Motor neuron (in vitro differentiated cells): ENCODE measurements at places on chromosomes 13 and 19. TPM values are rescaled to one million over a fixed set of nuclear protein-coding genes. Genes with fewer than 3 reads are reported as not detected.

DNASE2 gene
- total RNA-seq, result 17.4 and 19.5 TPM in 2 replicates

IGSF23 gene
- not detected in 2 replicates for total RNA-seq

ZNF296 gene
- total RNA-seq, result 0.65 and 0.69 TPM in 2 replicates

KCTD15 gene
- total RNA-seq, result 29.8 and 30.0 TPM in 2 replicates

CYP2A7 gene
- 0.37 TPM in 1 of 2 replicates, not detected in the other for total RNA-seq

KDELR1 gene
- total RNA-seq, result 84.2 and 90.4 TPM in 2 replicates

KEAP1 gene
- total RNA-seq, result 60.9 and 65.2 TPM in 2 replicates

CGB2 gene
- not detected in 2 replicates for total RNA-seq

DIRAS1 gene
- total RNA-seq, result 14.5 and 17.5 TPM in 2 replicates

ZNF486 gene
- 1.3 and 1.8 TPM in 2 replicates for total RNA-seq

TMEM238 gene
- not detected in 2 replicates for total RNA-seq

TIMM50 gene
- total RNA-seq, result 92.4 and 104 TPM in 2 replicates

LGALS14 gene
- not detected in 2 replicates for total RNA-seq

ZNF726 gene
- 2.3 and 2.4 TPM in 2 replicates for total RNA-seq

DENND1C gene
- total RNA-seq, result 0.87 TPM in 1 of 2 replicates, not detected in the other

CLDND2 gene
- total RNA-seq, result 2.5 and 4.1 TPM in 2 replicates

ZNF813 gene
- 3.5 and 3.7 TPM in 2 replicates for total RNA-seq

KANK3 gene
- total RNA-seq, result 2.5 and 3.4 TPM in 2 replicates

ADGRE3 gene
- not detected in 2 replicates for total RNA-seq

RETN gene
- total RNA-seq, result not detected in 2 replicates

HRC gene
- 19.4 and 22.9 TPM in 2 replicates for total RNA-seq

ONECUT3 gene
- 0.50 and 0.78 TPM in 2 replicates for total RNA-seq

INSL3 gene
- total RNA-seq, result 0.68 and 1.6 TPM in 2 replicates

THAP8 gene
- total RNA-seq, result 6.2 TPM in 2 replicates

LRP3 gene
- 21.4 and 27.7 TPM in 2 replicates for total RNA-seq

HS6ST3 gene
- total RNA-seq, result 10.2 and 10.5 TPM in 2 replicates

ZNF546 gene
- 3.7 and 4.3 TPM in 2 replicates for total RNA-seq

CYP4F22 gene
- not detected in 2 replicates for total RNA-seq

CCDC194 gene
- 0.23 TPM in 1 of 2 replicates, not detected in the other for total RNA-seq

PSG7 gene
- 0.18 TPM in 1 of 2 replicates, not detected in the other for total RNA-seq

RNASEH2A gene
- 19.0 and 20.1 TPM in 2 replicates for total RNA-seq

TTC9B gene
- 0.46 and 0.59 TPM in 2 replicates for total RNA-seq

ZNF805 gene
- total RNA-seq, result 11.7 and 12.9 TPM in 2 replicates

TSKS gene
- 0.69 TPM in 1 of 2 replicates, not detected in the other for total RNA-seq

STARD13 gene
- 38.6 and 43.9 TPM in 2 replicates for total RNA-seq

NXNL1 gene
- not detected in 2 replicates for total RNA-seq

TUBA3C gene
- 0.30 TPM in 1 of 2 replicates, not detected in the other for total RNA-seq
